GOT3 (cell line): ENCODE measurements at places on chromosomes 7 and 10.

DNA sequence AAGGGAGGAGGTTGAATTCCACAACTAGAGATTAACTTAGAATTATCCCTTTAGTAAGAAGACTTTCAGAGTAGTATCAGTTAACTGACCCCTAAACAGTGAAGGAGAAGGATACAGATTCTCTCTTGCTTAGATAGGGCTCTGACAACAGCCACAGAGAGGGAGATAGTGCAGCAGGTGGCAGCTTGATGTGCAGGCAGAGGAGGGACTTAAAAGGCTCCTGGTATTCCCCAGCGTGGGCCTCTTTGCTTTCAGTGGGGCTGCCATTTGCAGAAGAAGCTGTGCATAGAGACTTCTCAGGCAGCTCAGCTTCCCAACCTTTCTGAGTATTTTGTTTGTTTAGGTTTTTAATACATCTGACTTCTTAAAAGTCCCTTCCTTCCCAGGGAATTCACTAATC is 16.0 kb downstream of the FZD1 start:
- no peak for DNase-seq

- no peak for DNase-seq
Measured at GRCh38 chr7:158164101-158165095, 423.2 kb downstream of the PTPRN2 start.

GRCh38 chr10:74542077-74542476 is 284.3 kb upstream of the KAT6B start:
- no peak for DNase-seq

DNA sequence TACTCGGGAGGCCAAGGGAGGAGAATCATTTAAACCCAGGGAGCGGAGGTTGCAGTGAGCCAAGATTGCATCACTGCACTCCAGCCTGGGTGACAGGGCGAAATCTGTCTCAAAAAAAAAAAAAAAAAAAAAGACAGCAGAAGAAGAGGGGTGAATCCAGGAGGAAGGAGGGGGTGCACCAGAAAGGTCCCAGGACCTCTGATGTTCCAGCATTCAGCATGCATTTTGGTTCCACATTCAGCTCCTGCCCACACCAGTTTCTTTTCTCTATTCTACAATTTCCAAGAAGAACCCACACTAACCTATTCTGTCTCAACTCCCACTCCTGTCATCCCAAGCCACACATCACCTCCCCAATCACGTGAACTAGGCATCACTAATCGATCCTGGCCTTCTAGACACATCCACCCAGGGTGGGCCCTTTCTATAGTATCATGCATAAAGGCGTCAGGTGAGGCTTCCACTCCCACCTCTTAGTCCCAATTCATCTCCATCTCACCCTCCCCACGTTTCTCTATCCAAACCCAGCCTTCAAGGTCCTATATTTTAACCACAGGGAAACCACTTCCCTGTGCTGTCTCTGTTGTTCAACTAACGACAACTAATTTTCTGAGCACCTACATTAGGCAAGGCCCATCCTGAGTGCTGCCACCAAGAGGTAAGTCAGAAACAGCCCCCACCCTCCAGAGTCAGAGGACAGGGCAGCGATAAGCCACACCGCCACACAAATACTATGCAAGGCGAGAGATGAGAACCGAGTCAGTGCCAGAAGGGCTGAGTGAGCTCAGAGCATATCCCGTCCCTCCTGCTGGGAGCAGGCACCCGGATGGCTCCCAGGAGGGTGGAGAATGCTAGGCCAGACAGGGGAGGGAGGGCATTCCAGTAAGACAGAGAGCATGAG is 2.2 kb downstream of the ANXA11 start:
- no peak for DNase-seq

DNA sequence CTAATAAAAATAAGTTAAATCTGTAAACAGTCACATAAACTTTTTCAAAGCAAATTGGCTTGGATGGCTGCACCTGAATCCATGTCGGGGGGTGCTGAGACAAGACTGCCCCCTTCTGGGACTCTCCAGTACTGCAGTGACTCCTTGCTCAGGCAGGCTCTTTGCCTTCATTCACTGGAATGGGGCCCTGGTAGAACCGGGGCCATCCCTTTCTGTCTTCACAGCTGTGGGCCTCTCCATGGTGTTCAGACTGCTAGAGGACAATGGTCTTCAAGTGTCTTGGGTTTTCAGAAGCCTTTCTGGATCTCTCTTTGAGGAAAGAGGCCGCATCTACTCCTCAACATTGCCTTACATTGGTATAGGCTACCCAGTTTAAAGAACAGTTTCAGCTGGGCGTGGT is 16.1 kb upstream of the IMPDH1 start:
- DNase-seq = no peak

DNA sequence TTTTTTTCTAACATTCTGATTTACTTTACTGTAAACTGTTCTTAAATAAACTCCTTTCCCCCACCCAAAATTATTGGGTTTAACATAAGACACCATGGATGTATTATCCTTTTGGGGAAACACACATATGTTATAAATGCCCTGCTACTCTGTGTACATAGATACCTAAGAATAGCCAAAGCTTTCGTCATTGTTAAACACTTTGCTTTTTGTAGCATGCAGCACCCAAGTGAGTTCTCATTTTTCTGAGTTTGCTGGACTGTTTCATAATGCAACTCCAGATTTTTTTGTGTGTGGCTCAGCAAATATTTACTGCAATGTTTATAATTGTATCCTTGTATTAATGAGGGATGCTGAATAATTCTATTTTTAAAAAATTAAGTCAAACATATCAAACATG is 86.9 kb downstream of the VTI1A start:
- DNase-seq = no peak

DNA sequence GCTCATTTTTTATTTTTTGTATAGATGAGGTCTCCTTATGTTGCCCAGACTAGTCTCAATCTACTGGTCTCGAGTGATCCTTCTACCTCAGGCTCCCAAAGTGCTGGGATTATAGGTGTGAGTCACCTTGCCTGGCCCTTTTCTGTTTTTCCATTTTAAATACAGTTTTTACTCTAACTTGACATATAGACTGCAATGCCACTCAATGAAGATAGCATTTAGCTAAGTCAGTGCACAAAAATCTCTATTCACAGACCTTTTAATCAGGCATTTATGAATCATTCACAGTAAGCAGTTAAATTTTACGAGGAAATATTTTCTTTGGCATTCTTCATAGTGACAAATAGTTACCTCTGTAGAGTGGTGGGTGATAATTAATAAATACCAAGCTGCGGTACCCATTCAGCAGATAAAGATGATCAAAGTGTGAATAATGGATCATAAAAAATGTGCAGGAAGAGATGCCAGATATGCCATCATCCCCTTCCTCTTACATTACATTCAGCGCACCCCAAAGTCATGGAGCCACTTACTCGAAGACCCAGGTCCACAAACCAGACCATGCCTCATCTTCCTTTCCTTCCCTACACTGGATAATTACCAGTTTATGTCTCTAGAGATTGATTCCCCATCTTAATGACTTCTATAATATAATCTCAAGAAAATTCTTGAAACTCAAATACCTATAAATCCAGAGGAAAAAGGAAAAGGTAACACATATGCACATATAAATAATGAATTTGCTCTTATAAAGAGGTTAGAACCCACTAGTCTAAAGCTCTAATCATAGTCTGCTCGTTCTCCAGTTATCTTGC is 56.0 kb downstream of the UBE2H start:
- no peak for DNase-seq

DNA sequence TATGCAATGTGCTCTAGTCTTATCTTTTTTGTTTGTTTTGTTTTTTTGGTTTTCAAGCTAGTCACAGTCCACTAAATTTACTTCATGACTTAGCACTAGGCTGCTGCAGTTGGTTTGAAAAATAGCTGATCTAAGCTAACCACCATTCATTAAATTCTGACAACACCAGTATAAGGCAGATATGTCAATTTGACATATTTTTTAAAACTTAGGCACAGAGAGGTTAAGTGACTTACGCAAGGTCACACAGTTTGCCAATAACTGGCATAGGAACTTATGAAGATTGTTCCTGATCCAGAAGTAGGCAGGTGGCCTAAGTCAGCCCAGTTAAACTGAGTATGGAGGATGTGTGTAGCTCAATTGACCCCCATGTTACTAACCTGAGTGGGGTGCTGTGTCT is 377.3 kb upstream of the NFE2L3 start:
- DNase-seq = no peak

DNA sequence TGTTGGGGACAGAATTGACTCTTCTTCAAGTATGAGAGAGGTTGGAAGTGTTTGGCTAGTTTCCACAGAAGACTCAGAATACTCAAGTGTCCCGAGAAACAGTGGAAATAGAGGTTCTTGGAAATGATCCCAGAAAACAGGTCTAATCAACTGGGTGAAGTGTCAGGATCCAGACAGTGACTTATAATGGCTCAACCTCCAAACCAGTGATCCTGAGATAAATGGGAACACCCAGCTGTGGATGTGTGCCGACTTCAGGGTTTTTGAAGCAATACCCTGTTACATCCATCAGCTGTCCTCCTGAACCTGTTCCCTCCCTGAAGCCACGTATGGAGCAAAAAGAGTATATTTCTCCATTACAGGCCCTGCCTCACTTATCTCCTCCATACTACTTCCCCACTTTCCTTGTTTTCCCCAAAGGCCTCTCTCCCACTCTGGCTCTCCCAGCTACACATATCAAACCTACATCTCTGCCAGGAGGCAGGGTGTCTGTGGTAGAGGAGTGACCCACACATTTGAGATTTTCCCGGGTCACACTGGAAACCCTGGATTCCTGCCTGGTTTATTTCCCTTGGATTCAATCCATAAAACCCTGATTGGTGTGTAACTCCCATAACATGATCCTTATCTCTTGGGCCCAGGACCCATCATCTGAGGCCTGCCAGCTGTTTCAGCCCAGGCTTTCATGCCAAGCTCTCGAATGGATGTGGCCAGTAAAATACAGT is 17.6 kb upstream of the ELOVL3 start:
- no peak for DNase-seq

DNA sequence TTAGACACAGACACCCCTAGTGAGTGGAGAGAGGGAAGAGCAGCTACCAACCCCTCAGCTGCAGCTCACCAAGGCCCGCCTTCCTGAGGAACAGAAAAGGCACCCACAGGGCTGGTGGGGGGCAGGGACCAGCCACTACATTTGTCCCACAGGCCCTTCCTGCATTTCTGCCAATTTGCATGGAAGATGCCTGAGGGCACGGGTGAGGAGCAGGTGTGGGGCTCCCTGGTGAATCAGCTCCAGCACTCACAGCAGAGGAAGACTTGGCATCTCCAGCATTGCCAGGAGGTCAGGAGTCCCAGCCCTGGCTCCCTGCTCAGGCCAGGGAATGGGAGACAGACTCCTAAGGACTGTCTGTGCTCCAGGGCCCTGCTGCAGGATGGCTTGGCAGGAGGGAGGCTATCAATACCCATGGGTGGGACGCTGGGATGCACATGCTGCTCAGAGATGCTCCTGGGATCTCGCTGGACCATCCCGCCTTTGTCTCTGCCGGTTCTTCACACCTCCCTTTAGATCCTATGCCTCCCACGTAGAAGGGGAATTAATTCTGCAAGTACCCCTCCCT is 109.7 kb downstream of the SLIT1 start:
- no peak for DNase-seq

DNA sequence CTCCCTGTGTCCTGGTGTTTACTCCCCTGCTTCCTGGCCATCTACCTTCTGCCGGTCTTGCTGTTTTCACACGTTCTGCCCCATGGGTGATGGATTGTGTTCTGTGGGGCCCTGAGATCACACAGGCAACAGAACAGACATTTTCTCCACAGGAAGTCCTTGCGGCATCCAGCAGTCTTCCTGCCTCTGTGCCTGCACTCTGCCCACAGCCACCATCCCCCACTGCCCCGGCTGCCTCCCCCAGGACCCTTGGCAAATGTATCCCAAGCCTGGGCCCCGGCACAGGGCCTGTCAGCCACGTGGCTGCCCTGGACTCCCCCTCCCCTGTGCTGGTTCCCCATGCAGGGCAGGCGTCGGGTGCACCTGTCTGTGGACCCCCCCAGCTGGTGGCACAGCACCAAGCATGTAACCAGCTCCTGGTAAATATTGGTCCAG is 184.2 kb downstream of the WDR37 start:
- no peak for DNase-seq

- no peak for DNase-seq
Measured at GRCh38 chr10:777913-778479, 88.5 kb upstream of the DIP2C start.

GRCh38 chr10:17025444-17026295 is 103.9 kb downstream of the CUBN start:
- DNase-seq = peak; percentile 67

- DNase-seq = no peak
Measured at GRCh38 chr10:35394411-35394851, 58.1 kb downstream of the CCNY start.

DNA sequence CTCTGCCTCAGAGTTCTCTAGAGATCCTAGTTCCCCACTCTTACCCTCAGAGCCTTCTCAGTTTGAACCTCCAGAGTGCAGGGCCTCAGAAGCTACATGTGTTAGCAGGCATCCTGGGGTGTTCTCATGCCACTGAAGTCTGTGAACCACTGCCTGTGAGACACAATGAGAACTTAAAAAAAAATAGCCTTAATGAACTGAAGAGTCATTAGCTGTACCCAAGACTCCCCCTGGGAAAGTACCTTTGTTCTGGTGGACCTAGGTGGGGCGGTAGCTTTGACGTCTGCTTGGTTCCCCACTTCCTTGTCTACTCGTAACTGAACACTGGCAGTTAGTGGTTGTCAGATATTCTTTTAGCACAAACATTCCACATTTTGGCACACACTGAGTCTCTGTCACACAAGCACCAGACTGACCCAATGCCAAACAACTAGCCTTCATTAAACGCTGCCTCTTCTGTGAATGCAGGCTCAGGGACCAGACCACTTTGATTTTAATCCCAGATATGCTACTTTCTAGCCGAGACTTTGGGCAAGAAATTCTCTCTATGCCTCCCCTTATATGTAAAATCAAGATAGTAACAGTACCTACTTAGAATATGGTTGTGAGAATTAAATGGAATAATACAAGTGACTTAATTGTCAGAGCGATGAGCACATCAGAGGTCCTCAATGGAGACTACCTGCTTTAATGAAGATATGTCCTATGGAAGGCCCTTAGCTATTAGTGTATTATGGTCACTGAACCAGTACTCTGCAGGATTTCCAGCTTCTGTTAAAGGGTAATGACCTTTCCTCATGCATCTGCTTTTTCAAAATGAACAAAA is 75.3 kb upstream of the CC2D2B start:
- DNase-seq = peak; percentile 3

DNA sequence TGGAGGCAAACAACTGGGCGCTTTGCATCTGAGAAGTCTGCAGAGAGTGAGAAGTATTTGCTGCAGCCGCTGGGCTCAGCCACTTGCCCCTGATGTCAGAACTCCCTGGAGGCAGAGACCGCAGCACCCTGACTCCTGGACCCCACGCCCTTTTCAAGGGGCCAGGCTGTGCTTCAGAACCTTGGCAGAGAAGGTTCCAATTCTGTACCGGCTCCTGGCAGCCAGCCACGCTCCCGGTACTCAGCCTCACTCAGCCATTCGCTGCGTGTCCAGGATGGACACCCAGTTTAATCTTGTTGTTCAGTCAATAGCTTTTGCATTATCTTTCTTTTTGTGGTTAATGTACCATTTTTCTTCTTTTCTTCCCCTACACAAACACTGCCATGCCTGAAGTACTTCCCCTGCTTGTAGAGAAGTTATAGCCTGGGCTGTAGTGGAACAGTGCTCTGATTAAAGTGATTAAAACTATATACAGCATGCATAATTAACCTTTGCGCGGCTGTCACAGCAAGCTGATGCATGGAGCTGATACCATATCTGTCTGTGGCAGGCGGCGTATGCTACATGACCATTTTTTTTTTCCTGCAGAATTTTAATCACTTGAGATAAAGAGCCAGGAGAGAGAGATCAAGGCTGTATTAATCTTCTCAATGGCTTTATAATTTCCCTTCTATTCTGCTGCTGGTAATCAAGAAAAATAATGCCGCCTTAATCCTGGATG is 578.5 kb downstream of the SDK1 start:
- DNase-seq = no peak

- DNase-seq = no peak
Measured at GRCh38 chr7:68756986-68757495, 841.2 kb upstream of the AUTS2 start.
